Immature natural killer cell (primary cell): ENCODE measurements at places on chromosomes 7 and 10. TPM values are rescaled to one million over a fixed set of nuclear protein-coding genes. Genes with fewer than 3 reads are reported as not detected.

The CALY gene
- not detected for polyA plus RNA-seq

The AVPI1 gene
- polyA plus RNA-seq = 4.4 TPM

The SLC26A3 gene
- polyA plus RNA-seq = not detected

The SPDYE3 gene
- polyA plus RNA-seq = 6.8 TPM

The TNS3 gene
- not detected for polyA plus RNA-seq

GRCh38 chr10:109996225-109996624 lies 11.6 kb upstream of the ADD3 start:
- DNase-seq = no peak

GRCh38 chr7:105020926-105021325 lies 6.9 kb downstream of the KMT2E start:
- no peak for DNase-seq

DNA sequence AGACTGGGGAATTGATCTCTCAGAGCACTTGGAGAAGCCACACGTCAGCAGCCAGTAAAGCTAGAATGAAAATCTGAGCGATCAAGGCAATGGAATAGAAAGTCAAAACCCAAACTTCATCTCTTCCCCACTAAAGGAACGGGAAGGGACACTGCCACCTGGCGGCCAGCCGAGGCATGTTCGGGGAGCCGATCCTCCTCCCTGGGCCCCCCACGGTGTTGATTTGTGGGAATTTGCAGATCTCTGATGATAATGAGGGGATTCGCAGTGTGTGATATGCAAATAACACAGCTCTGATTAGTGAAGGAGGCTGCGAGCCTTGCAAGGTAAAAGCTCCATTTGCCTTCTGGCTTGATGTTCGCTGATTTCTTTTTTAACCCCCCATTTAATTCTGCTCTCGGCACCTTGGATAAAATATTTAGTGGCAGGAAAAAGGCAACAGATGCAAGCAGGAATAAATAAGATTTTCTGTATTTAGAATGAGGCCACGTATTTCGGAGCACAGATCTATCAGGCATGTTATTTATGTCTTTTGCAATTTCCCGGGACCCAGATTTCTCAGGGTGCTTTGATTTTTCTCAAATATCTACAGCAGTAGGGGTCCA lies 258.6 kb downstream of the PAXIP1 start:
- DNase-seq = no peak

GRCh38 chr10:77702166-77702565 lies 64.6 kb upstream of the KCNMA1 start:
- no peak for DNase-seq

DNA sequence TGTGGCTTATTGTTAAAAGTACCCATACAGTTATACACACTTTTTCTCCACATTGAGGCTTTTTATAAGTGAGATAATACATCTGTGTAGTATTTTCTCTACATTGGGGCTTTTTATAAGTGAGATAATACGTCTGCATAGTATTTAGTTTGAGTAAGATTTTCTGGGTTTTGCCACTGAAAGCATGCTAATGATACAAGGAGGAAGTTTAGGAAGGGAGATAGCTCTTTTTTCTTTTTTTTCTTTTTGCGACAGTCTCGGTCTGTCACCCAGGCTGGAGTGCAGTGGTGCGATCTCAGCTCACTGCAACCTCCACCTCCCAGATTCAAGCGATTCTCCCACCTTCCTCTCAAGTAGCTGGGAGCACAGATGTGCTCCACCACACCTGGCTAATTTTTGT lies 13.3 kb downstream of the FAM107B start:
- DNase-seq = no peak

DNA sequence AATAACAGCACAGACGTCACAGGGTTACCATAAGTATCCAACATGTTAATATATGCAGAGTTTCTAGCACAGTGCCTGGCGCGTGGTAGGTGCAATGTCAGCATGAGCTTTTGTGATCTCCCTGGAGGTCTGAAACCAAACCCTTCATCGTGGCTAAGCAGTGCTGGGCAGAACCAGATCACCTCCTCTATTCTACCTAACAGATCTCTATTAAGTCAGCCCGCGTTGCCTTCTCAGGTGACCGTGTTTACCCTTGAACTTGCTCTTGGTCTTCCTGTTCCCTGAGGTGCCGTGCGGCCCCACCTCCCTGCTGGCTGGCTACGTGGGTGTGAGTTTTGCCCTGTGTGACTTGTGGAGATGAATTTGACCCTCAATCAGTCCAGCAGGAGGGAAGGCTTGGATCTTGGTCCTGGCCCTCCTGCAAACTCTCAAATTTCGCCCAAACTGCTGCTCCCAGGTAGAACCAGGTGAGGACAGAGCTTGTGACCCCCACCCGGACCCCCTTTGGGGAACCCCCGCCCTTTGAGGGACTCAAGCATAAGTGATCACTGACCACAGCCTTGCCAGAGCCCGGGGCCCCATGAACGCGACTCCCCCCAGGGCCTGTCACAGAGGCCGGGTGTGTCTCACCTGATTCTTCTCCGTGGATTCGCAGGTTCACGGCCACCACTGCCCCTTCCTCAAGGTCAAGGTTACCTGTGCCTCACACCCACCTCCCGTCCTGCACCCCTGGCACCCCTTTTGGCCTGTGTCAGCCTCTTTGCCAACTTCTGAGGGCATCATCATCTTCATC lies 54.2 kb downstream of the ELFN1 start:
- no peak for DNase-seq

DNA sequence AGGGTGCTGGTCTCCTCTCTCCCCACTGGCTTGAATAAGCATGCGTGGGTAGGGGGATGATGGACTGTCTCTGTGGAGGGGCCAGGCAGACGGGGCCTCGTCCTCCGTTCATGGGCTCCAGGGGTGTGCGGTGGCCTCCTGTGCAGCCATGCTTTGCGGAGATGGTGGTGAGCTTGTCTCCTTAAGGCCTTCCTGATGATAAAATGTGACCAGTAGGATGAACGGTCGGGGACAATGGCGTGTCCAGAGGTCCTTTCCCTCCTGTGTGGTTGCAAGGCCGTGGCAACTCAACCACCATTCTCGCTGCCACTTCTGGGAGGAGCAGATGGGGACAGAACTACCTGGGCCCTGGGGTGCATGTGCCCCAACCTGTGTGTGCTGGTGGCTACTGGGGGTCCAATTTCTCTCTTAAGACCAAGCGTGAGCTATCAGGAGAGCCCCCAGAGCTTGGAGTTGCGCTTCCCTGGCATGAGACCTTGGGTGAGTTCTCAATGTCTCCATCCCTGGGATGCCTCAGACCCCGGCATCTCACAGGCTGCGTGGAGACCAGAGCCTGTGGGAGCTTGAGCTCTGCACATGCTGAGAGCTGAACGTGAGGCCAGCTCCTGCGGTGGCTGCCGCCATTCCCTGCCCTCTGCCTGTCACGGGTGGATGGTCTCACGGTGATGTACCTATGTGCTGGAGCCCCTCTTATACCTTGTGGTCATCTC lies 112.2 kb downstream of the INPP5A start:
- DNase-seq = no peak

GRCh38 chr10:125023862-125024496 lies 82.1 kb downstream of the ZRANB1 start:
- no peak for DNase-seq

DNA sequence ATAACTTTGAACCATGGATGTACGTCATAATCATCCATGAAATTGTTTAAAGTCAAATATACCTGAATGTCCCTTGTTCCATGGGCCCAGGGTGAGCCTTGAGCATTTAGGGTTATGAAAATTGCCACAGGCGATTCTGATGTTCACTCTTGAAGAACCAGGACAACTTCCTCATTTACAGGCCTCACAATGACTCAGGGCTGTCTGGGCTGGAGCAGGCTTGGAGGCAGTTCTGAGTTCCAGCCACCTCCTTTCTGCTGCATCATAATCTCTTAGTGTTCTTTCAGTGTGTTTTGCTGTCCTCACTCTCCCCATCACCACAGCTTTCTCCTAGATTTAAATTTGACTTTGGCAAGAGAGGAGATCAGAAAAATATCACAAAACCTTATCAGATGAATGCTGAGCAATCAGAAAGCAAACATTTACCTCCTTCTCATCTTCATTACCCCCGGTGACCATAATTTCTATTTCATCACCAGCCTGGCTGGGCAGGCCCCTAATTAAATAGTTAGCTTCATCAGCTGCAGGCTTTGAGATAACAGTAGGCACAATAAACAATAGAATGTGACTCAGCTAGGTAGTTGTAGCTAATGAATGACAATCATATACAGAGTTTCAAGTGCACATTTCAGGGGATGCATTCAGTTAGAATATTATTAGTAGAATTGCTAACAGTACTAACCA lies 571.0 kb downstream of the SH2D4B start:
- no peak for DNase-seq

DNA sequence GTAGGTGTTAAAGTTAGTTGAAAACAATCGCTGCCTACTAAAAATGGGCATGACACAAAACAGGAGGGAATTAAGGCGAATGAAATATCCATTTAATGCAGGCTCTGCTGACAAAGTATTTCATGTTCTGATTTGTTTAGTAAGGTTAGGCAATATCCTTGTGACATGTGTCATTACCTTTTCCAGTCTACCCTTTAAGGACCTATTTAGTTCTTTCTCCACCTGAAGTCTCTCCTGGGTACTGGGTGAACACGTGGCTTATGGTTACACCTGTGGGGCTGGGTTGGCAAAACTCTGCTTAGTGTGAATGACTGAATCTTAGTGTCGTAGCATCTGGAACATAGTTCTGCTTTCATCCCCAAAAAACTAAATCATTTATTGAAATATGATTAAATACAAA lies 313.5 kb downstream of the CCDC3 start:
- no peak for DNase-seq

- DNase-seq = no peak
These were observed 83.9 kb upstream of the ITGB1 start for GRCh38 chr10:33041783-33042437.

- no peak for DNase-seq
These were observed 8.9 kb upstream of the GBX1 start for GRCh38 chr7:151176401-151176800.

DNA sequence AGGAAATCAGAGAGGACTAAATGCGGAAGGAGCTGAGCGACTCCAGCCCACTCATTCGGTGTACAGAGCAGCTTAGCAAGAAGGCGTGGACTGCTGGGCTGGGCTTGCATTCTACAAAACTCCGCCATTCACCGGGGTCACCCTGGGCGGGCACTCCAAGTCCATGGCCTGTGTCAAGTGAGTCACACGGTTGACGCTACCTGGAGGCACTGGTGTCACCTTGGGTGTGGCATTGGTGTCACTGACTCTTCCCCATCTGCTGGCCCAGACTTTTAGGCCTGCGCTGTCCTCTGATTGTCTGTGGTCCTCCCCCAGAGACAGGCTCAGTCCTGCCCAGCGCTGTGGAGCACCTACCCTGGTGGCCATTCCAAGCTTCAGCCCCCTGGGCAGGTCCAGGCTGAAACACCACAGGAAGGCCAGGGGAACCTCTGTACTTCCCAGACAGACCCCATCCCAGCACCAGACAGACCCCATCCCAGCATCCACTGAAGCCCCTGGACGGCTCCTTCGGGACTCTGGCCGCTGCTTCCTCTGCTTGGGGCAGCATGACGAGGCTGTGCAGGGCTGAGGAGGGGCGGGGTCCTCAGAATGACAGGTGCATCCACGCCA lies 30.6 kb upstream of the CNPY1 start:
- DNase-seq = no peak

GRCh38 chr10:28875549-28876081 lies 198.3 kb downstream of the BAMBI start:
- DNase-seq = no peak

DNA sequence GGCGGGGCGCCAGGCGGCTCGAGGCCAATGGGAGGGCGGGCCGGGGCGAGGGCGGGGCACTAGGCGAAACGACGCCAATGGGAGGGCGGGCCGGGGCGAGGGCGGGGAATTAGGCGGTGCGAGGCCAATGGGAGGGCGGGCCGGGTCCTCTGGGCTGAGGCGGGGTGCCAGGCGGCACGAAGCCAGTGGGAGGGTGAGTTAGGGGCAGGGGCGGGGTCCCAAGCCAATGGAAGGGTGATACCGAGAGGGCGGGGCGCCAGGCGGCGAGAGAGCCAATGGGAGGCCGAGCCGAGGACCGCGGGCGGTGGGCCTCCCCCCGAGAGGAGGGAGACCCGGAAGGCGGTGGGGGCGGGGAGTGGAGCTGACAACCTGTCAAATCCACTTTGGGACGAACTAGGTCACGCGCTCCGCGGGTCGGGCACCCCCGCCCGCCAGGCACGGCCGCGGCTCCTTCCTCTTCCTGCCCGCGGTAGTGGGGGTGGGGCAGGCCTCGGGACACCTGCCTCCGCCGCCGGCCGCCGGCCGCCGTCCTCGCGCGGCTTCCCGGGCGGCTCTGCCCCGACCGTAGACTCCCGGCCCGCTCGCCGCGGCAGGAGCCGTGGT lies 28.0 kb upstream of the KMT2C start:
- peak; percentile 100 for DNase-seq

GRCh38 chr7:140640727-140641523 lies at the start of gene DENND2A:
DENND2A (minus strand) TSS chr7:140640813; CDS start chr7:140602397, 38,416 bp downstream.
- no peak for DNase-seq

DNA sequence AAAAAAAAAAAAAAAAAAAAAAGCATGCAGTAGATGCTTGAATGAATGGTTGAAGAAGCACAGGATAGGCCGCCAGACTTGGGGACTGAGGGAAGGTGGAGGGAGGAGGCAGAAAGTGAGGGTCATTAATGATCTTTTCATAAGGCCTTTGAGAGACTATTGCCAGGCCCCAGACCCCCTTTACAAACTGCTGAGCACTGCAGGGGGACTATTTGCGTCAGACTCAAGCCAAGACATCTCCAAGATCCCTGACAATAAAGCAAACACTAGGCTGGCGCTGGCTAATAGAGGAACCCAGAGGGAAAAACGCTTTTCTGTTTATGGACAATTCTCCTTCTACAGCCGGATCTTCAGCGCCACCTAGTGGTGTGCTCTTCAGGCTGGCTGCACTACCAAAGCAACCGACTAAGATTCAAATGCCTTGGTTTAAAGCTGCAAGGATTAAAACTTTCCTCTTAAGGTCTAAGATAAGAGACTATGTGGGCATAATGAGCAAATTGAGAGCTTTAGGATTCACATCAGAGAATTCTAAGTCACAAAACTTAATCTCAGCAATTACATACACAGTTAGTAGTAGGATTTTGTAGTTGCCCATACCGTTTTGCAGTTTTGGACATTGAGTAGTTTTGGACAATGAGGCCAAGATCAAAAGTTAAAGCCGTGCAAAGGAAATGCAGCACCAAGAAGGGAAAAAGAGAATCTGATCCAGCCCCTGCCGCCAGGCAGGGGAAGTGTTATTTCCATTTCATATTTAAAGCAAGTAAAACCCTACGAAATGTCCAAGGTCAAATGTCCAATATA lies 17.9 kb upstream of the AGK start:
- DNase-seq = peak; percentile 51

DNA sequence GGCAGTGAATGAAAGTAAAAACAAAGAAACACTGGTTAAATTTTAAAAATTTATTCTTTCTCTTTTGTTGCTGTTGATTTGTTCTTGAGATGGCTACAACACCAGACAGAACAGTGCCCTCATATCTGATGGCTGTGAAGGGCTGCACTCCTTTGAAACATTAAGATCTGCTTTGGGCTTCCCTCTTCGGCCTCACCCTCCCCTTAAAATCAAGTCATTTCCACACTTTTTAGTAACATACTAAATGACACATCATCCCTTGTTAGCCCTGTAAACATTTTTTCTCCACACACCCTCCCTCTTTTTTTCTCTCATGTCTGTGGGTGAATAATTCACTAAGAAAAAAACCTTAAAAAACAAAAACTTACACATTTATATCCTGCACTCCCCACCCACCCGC lies 16.4 kb downstream of the IRF5 start:
- no peak for DNase-seq
